ENCODE measurements at places on chromosomes 3 and 15. TPM values are rescaled to one million over a fixed set of nuclear protein-coding genes. Genes with fewer than 3 reads are reported as not detected.

DNA sequence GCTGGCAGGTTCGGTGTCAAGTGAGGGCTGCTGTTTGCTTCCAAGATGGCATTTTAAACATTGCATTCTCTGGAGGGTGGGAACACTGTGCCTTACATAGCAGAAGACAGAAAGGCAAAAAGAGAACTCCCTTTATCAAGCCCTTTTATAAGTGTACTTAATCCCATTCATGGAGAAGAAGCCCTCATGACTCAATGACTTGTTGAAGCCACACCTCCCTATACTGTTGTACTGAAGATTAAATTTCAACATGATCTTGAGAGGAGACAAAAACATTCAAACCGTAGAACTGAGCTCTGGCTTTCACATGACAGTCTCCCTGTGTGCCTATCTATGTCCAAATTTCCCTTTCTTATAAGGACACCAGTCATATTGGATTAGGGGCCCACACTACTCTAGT, 443.4 kb upstream of the CDIN1 start:
- DNase-seq: no peak

- peak; percentile 21 for DNase-seq
Observed at GRCh38 chr3:141575879-141576743, 89.3 kb downstream of the RASA2 start.

Gene RBMS3
- total RNA-seq: 6.5 TPM

DNA sequence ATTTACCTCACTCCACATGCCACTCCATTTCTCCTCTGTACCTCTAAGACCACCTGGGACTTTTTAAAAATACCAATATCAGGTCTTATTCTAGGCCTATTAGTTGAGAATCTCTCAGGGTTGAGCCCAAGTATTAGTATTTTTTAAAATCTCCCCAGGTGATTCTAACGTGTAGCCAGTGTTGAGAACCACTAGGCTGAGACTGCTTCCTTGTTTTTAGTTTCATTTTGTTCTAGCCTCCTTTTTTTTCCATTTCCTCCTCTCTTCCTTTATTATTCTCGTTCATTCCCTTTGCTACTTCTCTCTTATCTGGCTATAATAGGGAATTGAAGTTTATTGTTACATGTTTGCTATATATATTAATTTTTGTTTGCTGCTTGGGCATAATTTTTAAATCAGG, 217.8 kb upstream of the CD96 start:
- no peak for DNase-seq

- no peak for DNase-seq
Observed at GRCh38 chr15:26682598-26683164, 90.2 kb downstream of the GABRB3 start.

DNA sequence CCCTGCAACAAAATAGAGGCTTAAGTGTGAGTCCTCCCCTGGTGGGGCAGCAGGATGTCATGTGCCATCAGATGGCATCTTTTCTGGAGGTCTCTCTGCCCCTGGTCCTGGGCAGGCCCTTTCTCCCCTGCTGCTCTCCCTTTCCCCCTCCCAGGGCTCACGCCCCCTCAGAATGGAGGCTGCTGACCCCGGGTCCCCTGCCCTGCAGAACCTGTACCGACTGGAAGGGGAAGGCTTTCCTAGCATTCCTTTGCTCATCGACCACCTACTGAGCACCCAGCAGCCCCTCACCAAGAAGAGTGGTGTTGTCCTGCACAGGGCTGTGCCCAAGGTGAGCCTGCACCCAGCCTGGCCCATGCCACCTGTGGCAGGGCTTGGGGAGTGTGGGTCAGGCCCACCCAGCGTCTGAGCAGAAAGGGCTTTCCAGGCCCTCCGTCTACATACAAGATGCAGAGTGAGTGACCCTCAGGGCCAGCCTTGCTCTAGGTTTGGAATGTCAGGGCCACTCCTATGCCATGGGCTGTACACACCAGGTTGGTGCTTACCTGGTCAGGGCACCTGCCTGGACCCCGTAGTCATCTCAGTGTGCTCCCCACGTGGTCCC, 7.1 kb downstream of the FES start:
- no peak for DNase-seq

DNA sequence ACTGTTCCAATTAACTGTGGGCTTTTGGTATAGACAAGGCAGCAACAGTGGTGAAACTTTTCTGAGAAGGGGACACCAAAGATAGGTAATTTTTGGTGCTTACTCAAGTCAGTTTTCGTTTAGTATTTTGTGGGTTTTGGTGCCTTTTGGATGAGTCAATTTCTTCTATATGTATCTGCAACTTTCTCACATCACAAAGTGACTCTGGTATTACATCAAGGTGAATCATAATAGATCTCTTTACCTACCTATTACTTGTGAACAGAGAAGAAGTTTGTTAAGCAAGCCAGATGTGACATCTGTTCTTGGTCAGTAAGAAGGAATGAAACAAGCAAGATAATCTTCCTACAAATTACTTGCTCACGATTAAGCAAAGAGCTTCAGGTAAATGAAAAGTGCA, 732.4 kb upstream of the DPPA4 start:
- DNase-seq: no peak

- no peak for DNase-seq
Observed at GRCh38 chr3:173709026-173709425, 311.5 kb downstream of the NLGN1 start.

GRCh38 chr3:1007866-1008265, 85.0 kb upstream of the CNTN6 start:
- DNase-seq: peak; percentile 4

DNA sequence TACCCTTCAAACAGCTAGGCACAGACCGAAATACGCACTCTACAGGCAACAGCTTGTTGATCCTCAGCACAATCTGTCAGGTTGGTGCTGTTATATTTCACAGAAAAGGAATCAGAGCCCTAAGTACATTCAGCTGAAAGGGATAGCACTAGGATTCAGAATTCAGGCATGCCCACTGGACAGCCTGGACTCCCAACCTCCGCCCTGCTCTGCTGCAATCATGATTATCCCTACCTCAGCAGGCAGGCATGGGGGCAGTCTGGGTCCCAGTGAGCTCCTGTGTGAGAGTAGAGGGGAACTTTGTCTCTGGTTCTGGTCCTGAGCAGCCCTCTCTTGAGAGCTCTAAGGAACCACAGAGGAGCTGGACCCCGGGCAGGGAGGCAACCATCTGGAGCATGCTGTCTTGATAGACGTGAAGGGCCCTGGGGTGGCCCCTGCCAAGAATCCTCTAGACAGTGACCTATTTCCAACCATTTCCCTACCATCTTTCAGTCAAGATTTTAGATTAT, 23.4 kb upstream of the NOX5 start:
- DNase-seq: no peak

- no peak for DNase-seq
Observed at GRCh38 chr3:64813326-64813725, 125.5 kb upstream of the ADAMTS9 start.

GRCh38 chr3:177977381-177978158, 558.7 kb upstream of the KCNMB2 start:
- DNase-seq: peak; percentile 41

DNA sequence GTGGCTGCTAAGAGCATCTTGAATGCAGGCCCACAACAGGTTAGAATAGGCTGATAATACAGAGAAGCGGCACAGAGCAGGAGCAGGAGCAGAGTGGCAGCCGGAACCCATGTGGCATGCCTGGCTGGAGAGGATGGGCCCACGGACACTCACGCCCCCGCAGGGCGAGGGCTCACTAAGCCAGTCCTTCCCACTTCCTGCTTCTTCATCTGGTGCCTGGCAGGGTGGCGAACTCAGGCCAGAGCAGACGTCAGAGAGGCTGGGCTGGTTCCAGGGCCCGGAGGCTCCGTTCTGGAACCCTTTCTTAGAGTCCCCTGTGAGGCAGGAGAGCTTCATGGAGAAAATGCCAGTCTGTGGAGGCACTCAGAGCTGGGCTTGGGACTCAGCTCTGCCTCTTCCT, 195.1 kb downstream of the NTRK3 start:
- DNase-seq: no peak

DNA sequence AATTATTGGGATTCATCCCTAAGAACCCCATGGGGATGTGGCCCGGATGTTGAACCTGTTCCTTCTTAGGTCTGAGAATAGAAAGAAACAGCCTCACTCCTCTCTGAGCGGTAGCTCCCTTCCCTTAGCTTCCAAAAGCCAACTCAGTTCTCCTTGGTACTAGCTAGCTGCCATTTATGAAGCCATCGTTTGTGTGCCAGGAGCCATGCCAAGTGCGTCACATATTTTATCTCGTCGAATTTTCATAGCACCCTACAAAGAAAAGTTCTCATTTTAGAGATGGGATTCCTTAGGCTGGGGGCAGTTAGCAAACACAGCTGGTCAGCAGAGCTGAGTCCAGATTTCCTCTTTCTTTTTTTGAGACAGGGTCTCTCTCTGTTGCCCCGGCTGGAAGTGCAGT, 45.4 kb upstream of the GLCE start:
- DNase-seq: no peak

- no peak for DNase-seq
Observed at GRCh38 chr3:4517643-4518311, 24.6 kb downstream of the ITPR1 start.

Gene LNP1
- total RNA-seq: 7.0 TPM

DNA sequence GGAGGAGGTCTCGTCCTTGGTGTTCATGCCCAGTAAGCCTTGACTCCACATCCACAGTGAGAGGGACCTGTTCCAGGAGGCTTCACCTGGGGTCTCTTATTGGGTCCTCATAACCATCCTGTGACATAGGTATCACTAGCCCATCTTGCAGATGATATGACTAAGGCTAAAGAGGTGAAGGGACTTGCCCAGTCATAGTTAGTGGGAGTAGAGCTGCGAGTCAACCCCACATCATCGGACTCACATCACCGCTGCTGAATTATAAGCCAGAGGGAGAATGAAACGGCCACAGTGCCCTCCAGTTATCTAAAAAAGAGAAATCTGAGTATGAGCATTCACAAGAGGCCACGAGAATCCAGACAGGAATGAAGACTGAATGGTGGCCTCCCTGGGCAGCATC, 66.0 kb downstream of the MESD start:
- DNase-seq: no peak

GRCh38 chr15:33149919-33150318, 44.6 kb downstream of the FMN1 start:
- DNase-seq: peak; percentile 70

Gene SLC25A36
- 41.9 TPM for total RNA-seq

GRCh38 chr3:11601446-11602238, 42.1 kb downstream of the VGLL4 start:
- peak; percentile 51 for DNase-seq

GRCh38 chr15:71117714-71118305, 2.5 kb downstream of the THSD4 start:
- no peak for DNase-seq

GRCh38 chr3:128471110-128471509, 4.4 kb upstream of the DNAJB8 start:
- no peak for DNase-seq

DNA sequence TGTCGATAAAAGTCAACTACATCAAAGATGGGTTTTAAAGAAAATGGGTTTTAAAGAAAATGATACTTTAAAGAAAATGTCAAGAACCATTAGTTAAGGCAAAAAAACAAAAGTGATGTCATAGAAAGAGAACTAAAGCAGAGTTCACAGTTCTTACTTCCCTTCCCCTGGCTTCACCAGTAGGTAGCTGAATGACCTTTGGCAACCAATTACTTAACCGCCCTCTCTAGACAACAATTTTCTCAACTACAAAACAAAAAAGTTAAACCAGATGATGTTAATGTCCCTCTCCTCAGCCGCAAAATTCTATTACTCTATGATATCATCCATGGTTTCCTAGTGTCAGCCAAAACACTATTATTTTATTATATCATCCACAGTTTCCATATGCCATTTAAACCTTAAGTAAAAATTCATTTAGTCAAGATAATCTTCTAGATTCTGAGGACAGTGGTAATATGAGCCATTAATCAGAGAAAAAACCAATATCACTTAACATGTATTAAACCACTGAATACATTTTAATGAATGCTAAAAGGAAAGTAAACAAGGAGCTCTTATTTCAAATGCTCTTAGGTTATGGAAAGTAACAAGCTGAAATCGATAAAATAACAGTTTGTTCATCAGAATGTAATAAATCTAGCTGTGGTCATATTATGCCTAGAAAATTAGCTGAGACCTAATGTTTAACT, 13.1 kb downstream of the RYK start:
- DNase-seq: no peak

DNA sequence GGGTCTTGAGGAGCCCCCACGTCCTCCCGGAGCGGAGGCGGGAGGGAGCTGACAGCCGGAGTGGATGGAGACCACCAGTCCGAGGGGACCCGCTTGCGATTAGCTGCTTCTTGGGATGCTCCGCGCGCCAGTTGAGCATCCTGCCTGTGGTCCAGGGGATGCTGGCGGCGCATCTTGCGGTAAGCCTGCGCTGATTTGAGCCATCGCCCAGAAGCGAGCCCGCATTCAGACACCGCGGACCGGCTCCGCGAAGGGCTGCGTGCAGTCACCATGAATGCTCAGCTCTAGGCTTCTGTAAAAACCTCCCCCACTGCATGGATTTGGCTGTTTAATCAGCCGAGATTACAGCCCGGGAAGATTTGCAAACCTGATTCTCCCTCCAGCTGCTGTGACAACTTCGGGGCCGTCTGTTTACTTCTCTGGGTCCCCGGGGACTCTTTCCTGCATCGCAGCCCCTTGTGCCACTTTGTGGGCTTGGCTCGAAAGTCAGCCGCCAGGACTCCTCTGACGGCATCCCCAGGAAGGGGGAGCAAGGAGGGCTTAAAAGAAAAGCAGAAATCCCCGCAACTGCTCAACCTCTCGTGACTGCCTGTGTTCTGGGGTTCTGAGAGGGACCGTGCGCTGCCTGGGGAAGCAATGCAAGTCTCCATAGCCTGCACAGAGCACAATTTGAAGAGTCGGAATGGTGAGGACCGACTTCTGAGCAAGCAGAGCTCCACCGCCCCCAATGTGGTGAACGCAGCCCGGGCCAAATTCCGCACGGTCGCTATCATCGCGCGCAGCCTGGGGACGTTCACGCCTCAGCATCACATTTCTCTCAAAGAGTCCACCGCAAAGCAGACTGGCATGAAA, 171.1 kb downstream of the KCNAB1 start:
- DNase-seq: no peak

Gene POTEB2
- total RNA-seq: not detected

DNA sequence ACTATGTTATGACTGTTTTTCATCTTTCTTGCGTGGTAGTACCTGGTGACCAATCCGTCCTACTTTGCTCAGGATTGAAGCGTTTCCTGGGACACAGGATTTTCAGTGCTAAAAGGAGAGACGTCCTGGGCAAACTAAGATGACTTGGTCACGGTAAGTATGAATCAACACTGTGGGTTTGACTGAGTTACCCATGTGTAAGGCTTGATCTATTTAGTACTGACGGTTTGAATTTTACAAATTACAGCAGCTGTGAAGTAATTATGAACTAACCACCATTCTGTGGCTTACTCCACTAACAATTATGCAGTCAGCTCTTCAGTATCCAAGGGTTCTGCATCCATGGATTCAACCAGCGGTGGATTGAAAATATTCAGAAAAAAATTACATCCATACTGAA, 172.9 kb upstream of the FEZF2 start:
- DNase-seq: no peak

DNA sequence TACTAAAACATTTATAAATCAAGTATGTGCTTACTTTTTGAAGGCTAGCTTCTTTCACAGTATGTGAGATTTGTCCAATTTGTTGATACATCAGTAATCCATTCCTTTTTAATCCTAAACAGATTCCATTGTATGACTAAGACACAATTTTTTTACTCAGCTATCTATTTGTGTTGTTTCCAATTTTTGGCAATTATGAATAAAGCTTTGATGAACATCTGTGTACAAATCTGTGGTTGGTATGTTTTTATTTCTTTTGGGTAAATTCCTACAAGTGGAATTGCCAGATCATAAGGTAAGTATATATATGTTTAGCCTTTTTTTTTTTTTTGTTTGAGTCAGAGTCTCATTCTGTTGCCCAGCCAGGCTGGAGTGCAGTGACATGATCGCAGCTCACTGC, 56.2 kb upstream of the VEPH1 start:
- DNase-seq: no peak
